ENCODE measurements at places on chromosomes 3 and 15.

- no peak for DNase-seq
Observed at GRCh38 chr3:7190095-7190494, 329.2 kb downstream of the GRM7 start.

DNA sequence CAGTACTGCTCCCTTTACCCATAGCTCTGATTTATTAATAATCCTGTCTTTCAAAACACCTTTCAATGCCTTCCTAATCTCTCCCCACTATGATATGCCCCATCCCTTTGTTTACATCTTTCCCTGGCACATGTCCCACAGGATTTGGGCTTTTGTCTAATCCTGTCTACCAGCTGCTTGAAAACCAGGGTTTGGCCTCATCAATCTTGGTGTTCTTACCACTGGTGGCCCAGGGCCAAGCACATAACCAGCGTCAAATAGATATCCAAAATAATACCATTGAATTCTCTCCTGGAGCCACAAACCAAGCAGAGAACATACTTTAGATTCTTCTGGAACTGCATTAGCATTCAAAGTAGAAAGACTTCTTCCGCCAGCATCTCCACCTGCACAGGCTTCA is 104.8 kb upstream of the PPP2R3A start:
- no peak for DNase-seq

- no peak for DNase-seq
Observed at GRCh38 chr3:141735176-141735575, 2.9 kb upstream of the RNF7 start.

- DNase-seq = peak; percentile 28
Observed at GRCh38 chr15:33654860-33655259, 313.4 kb upstream of the CHRM5 start.

DNA sequence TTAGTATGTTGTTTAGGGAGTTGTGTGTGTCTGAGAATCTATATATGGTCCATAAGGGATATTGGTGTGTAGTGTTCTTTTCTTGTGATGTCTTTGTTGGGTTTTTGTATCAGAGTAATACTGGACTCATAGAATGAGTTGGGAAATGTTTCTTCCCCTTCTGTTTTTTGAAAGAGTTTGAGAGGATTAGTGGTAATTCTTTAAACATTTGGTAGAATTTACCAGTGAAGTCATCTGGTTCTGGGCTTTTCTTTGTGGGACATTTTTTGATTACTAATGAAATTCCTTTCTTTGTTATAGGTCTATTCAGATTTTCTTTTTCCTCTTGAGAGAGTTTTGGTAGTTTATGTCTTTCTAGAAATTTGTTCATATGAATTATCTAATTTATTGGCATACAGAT is 16.9 kb downstream of the ACKR2 start:
- DNase-seq = no peak

DNA sequence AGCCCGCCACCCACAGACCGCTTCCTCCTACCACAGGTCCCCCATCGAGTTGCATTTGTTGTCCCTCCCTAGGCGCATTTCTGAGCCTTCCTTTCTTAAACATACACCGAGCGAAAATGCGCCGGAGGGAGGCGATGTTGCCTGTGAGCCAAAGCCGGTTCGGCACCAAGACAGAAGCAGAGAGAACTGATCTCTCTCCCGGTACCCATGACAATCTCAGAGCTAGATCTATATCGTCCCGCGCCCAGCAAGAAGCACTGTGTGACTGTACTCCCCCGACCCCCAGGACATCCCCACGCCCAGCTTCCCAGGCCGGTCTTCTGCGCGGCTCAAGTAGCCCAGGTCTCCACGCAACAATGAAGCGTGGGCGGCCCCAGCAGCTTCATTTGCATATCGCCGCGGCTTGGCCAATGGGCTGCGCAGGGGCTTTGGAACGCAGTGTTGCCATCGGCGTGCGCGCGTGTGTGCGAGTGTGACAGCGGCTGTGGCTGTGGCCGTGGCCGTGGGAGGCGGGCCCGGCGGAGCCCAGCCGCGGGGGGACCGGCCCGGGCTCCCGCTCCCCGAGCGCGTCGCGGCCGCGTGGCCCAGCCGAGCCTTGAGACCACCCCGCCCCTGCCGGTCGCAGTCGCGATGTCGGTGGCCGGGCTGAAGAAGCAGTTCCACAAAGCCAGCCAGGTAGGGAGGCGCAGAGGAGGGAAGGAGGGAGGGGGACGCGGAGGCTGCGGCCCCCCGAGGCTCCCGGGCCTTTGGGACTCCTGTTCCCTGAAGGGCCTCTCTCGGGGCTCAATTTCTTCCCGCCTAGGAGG is at the start of gene SH3GL3:
Gene SH3GL3 (plus strand): TSS at position 438 of the 806 bp plus-strand sequence. CDS start 193 bp downstream, at position 631.
- DNase-seq = peak; percentile 91

DNA sequence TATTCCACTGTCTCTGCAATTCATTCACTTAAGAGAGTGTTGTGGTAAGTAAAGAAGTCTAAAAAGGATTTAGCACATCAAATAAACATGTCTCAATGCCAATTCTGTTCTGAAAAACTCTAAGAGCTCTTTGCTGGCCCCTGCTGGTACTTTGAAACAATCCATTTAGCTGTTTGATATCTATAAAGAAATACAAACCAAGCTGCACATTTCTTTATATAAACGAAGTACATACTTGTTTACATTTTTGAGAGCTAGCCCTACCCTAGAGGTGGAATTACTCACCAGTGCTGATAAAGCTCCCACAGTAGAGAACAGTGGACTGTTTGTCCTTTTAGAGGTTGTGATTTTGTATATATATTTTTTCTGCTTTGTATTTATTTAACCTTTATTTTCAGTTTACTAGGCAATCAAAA is 75.5 kb downstream of the NEDD4 start:
- no peak for DNase-seq
